ENCODE measurements at places on chromosomes 4 and X. TPM values are rescaled to one million over a fixed set of nuclear protein-coding genes. Genes with fewer than 3 reads are reported as not detected.

MAGEA6 gene
- not detected for total RNA-seq

CXCL9 gene
- total RNA-seq, result not detected

OPRPN gene
- not detected for total RNA-seq

CFAP47 gene
- total RNA-seq, result not detected

ZNF595 gene
- total RNA-seq, result 17.6 TPM

RIBC1 gene
- total RNA-seq, result 0.74 TPM

SUPT20HL1 gene
- total RNA-seq, result not detected

BCAP31 gene
- total RNA-seq, result 220 TPM

MPP1 gene
- 162 TPM for total RNA-seq

FBXW7 gene
- total RNA-seq, result 62.0 TPM

SYNPO2 gene
- 48.7 TPM for total RNA-seq

HTN1 gene
- total RNA-seq, result not detected

HS6ST2 gene
- total RNA-seq, result 1.1 TPM

All from omental fat pad (tissue), 4 donors.